ENCODE measurements at places on chromosomes 2 and 18. TPM values are rescaled to one million over a fixed set of nuclear protein-coding genes. Genes with fewer than 3 reads are reported as not detected.

RESP18 gene
- total RNA-seq, result not detected

RBBP8 gene
- 22.5 TPM for total RNA-seq

AMER3 gene
- total RNA-seq, result not detected

GALR1 gene
- total RNA-seq, result not detected

KCNJ3 gene
- total RNA-seq, result not detected

TLX2 gene
- not detected for total RNA-seq

DOK1 gene
- 21.6 TPM for total RNA-seq

HOXD12 gene
- not detected for total RNA-seq

Measured in epithelial cell of umbilical artery (primary cell).